ENCODE measurements at places on chromosomes 5 and 9.

DNA sequence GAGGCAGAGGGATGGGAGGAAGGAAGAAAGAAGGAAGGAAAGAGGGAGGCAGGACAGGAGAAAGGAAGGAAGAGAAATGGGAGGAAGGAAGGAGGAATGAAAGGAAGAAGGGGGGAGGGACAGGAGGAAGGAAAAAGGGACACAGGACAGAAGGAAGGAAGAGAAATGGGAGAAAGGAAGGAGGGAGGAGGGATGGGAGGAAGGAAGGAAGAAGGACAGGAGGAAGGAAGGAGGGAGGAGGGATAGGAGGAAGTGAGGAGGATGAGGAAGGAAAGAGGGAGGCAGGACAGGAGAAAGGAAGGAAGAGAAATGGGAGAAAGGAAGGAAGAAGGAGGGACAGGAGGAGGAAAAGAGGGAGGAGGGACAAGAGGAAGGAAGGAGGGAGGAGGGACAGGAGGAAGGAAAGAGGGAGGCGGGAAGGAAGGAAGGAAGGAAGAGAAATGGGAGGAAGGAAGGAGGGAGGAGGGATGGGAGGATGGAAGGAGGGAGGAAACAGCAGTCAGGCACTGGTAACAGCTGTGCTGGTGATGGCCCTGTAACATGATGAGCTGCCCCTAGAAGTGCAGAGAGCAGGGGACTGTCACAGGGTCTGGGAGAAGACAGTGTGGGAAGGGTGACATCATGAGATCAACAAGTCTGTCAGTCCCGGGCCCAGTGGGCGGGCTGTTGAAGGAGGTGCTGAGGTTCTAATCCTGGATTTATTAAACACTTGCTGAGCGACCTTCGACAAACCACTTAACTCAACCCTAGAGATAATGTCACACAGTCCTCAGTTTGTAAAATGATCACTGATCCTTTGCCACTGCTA, 10.7 kb upstream of the IRX1 start:
- no peak for DNase-seq

GRCh38 chr5:163565931-163566608, 60.7 kb downstream of the MAT2B start:
- DNase-seq, result no peak

- peak; percentile 70 for DNase-seq
Observed at GRCh38 chr5:103259705-103260355, 1.3 kb downstream of the MACIR start.

- no peak for DNase-seq
Observed at GRCh38 chr5:86865256-86865785, 247.6 kb downstream of the COX7C start.

- DNase-seq, result no peak
Observed at GRCh38 chr5:44835693-44836092, 26.9 kb downstream of the MRPS30 start.

GRCh38 chr5:473551-474192, 30.7 kb downstream of the EXOC3 start:
- peak; percentile 41 for DNase-seq

DNA sequence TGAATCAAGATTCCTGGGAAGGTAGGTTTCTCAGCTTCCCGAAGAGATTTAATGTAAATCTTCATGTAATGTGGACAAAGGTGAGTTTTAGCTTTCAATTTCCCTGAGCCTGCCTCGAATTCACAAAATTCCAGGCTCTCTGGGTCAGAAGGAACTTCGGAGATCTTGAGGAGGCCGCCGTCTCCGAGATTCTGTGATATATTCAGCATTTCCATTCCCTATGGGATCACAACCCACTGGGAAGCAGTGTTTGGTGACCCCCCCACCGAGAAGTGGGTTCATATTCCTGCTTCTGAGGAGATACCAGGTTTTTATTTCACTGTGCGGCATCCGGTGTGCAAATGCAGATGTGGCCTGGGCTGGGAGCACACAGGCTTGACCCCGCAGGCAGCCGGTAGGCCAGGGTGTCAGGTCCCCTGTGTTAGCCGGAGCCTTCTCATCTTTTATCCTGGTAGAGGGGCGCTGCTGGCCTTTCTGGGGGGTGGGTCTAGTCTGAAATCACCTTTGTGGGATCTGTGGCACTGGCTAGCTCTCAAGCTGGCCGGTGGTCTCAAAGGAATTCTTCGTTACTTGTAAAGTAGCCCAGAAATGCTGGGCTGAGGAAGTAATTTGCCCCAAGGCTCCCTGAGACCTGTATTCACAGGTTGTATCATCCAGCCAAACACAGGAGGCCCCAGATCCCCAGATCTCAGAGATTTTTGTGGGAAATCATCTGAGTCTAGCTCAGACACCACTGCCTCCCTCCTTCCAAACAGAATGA, 1.4 kb downstream of the PLEKHG4B start:
- no peak for DNase-seq

DNA sequence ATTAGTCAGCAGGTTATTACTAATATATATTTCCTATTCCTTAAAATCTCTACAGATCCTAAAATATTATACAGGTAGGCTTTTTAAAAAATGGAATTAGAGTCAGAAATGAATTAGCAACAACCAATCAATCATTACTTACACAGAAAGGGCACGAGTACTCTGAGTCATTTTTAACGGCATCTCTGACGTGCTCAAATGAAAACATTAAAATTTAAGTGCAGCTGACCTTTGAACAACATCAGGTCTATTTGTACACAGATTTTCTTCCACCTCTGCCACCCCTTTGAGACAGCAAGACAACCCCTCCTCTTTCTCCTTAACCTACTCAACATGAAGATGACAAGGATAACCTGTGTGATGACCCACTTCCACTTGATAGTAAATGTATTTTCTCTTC, 19.1 kb downstream of the AUH start:
- no peak for DNase-seq

GRCh38 chr5:140153905-140154304, 21.1 kb upstream of the CYSTM1 start:
- no peak for DNase-seq

DNA sequence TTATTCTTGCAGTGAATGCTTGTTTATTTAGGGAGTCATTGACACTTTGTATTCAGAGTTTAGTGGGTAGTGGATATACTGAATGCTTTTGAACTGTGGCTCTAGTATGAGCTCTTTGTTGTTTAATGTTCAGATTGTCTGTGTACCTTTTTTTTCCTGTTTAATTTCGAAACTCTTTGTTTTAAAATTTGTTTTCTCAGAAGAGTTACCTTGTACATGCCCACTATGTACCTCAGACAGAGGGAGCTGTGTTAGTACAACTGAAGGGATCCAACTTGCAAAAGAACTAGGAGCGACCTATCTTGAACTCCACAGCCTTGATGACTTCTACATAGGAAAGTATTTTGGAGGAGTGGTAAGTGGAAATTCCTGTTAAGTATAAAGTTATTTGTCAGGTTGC, 17.0 kb downstream of the RHOBTB3 start:
- DNase-seq, result no peak

GRCh38 chr9:365436-365835, 150.8 kb downstream of the DOCK8 start:
- no peak for DNase-seq

All from SW 1271 (cell line).